ENCODE measurements at places on chromosomes 2 and 18.

GRCh38 chr2:28647682-28648081 is 103.9 kb upstream of the PPP1CB start:
- no peak for DNase-seq

GRCh38 chr2:168159754-168160585 is 87.4 kb downstream of the STK39 start:
- DNase-seq: no peak

GRCh38 chr2:240558236-240558761 is 511 bp upstream of the ANKMY1 start:
- DNase-seq: no peak

DNA sequence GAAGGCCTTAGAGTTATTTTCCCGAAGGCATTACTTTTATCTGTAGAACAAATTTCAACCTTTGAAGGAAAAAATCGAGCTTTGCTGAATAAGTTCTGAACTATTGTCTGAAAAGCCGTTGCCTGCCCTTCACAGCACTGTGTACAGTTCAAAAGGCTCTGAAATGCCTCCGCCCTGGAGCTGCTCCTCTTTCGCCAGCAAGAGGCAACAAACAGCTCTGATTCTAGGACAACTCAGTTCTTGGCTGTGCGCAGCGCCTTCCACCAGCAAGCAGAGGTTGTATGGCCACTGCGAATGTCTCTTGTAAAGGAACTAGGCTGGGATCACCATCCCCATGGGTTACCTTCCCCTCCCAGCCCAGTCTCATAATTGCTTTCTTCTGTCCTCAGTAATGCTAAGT is 308.5 kb downstream of the GBX2 start:
- no peak for DNase-seq

DNA sequence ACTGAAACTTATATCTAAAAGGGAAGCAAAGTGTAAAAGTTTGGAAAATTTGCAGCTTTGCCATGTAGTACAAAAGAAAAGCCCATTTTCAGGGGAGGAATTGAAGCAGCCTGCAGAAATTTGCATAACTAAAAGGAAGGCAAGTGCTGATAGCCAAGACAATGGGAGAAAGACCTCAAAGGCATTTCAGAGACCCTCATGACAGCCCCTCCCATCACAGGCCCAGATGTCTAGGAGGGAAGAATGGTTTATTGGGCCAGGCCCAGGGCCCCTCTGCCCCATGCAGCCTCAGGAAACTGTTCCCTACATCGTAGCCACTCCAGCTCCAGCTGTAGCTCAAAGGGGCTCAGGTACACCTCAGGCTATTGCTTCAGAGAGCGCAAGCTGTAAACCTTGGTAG is 14.4 kb upstream of the WDR75 start:
- no peak for DNase-seq

DNA sequence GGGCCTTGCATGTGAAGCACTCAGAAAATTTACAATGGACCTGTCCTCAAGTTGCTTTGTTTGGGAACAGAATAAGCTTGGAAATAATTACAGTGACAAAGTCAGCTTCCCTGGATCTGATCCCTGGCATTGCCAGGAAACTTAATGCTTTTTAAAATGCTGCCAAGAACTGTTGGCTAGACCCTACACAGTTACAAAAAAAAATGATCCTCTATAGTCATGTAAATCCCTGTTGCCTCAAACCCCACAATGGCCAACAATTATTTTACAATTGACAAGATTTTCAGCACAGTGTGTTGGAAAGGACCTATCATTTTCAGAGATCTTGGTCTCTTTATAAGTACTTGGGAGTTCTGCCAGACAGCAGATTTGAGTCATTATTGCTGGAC is 470.4 kb upstream of the ACVR2A start:
- no peak for DNase-seq

DNA sequence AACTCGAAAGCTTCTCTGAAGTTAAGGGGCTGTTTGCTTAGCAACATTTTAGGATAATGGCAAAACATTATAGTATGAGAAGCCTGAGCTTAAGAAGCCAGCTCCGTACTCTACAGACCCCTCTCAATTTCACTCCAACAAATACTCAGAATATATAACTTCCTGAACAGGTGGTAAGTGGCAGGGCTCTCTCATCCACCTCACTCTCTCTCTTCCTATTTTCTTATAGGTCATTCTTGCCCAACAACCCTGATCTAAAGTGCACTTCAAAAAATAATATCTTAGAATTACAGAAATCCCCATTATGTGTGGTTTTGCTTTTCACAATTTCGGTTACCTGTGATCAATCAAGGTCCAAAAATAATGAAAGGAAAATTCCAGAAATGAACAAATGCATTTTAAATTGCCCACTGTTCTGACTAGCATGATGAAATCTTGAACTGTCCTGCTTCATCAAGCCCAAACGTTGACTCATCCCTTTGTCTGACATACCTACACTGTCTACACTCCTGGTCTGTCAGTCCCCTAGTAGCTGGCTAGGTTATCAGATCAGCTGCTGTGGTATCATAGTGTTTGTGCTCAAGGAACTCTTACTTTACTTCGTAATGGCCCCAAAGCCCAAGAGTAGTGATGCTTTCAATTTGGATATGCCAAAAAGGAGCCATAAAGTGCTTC is 122.8 kb upstream of the COL5A2 start:
- DNase-seq: no peak

DNA sequence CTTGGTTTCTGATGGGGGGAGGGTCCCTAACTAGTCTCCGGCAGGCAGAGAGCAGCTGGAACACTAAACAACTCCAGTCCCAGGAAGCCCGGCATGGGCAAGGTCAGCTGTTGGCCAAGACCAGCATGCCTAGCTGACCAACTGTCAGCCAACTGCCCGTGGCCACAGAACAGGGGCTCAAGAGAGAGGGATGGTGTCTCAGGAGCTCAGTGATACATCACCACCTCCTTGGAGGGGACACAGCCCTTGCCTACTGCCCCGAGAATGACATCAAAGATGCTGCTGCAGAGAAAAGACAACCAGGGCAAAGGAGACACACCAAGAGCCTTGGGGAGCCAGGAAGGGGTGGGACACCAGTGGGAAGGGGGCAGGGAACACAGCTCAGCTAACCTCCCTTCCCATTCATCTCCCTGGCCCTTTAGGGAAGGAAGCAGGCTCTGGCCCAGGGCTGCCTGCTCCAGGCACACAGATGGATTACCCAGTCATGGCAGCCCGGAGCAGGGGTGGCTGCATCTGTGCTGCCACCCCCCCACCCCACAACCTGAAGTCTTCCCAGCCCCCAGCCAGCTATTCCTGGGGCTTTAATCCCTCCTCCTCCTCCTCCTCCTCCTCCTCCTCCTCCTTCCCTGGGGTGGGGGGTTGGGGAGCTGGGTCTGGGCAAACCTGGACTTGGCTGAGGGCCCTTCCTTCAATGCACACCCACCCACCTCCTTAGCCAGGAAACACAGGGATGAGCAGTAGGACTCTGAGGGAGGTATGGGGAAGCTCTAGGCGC is 1.9 kb downstream of the BIN1 start:
- no peak for DNase-seq

DNA sequence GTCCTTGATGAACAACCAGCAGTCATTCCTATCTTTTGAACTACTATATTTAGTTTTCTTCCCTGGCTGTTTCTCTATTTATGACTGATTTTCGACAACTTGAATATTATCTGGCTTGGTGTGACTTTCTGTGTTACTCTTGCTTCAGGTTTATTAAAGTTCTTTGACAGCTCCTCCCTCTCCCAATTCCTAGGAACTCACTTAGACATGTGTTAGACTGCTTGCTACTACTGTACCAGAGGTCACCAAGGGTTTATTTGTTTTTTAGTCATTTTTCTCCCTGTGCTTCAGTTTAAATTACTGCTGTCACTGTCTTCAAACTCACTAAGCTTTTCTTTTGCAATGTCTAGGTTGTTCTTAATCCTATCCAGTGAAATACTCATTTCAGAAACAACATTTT is 90.5 kb downstream of the TMEM131 start:
- no peak for DNase-seq

- peak; percentile 69 for DNase-seq
Observed at GRCh38 chr2:237744613-237745249, 53.8 kb upstream of the RBM44 start.

DNA sequence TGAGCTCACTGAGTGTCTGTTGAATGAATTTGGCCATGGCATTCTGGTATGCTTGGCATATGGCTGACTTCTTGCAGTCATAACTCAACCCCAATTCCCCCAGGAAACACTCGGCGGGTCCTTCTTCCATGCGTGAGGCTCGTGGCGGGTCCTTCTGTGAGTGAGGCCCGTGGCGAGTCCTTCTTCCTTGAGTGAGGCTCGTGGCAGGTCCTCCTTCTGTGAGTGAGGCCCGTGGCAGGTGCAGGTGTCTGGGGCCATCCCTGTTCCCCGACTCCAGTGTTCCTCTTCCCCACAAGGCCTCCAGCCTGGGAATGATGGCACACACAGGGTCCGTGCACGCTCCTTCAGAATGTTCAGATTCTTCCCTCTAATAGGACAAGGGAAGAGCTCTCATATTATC is 169.0 kb downstream of the EIPR1 start:
- DNase-seq: no peak

DNA sequence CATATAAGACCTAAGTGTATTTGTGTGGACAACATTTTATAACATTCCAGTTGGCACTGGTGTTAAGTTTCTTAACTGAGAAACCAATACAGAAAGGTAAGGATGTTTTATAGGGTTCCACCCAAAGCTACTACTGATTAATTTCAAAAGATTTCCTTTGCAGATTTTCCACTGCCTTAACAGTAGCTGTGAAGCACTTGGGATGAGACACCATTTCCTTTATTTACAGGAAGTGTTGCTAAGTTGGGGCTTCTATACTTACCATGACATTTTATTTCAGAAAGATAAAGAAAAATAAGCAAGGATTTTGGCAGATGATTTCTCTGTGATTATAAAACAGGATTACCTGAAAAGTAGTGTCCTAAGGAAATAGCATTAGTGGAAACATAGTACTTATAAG is 234.3 kb downstream of the CALCRL start:
- DNase-seq: no peak

- DNase-seq: no peak
Observed at GRCh38 chr2:125312342-125312741, 1287.3 kb downstream of the CNTNAP5 start.

GRCh38 chr2:197828464-197829135 is 24.2 kb downstream of the PLCL1 start:
- DNase-seq: no peak

GRCh38 chr2:65432227-65433190 is at the start of gene SPRED2:
TSS of gene SPRED2 (minus strand) at chr2:65432599. CDS start at chr2:65431987, 612 bp downstream.
- DNase-seq: no peak

- no peak for DNase-seq
Observed at GRCh38 chr2:207283356-207283755, 117.6 kb upstream of the KLF7 start.

- no peak for DNase-seq
Observed at GRCh38 chr2:228600265-228600664, 418.8 kb upstream of the SPHKAP start.

GRCh38 chr2:166351319-166351718 is 24.4 kb downstream of the SCN9A start:
- no peak for DNase-seq

- DNase-seq: no peak
Observed at GRCh38 chr2:65204461-65205210, 23.0 kb upstream of the ACTR2 start.

DNA sequence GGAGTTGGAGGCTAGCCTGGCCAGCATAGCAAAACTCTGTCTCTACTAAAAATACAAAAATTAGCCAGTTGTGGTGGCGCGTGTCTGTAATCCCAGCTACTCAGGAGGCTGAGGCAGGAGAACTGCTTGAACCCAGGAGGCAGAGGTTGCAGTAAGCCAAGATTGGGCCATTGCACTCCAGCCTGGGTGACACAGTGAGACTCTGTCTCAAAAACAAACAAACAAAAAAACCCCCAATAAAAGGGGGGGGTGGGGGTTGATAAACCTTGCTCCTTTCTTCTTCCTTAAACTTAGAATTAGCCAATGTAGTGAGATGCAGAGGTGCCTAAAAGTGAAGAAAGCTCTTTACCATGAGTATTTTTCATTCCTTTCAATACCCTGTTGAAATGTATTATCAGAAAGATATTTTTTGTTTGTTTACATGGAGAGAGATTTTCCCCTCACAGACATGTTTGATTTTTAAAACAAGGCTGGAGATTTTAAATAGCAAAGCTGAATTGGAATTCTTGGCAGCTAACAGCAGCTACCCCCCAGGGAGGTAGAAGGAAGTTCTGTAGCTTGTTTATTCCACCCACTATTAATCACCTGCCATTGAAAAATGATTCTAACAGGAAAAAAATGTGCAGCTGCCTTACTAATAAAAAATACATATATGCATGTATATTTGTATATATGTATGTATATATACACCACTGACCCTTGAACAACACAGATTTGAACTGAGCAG is 48.6 kb downstream of the GYPC start:
- DNase-seq: no peak

- DNase-seq: no peak
Observed at GRCh38 chr2:219650426-219651248, 23.2 kb downstream of the SLC4A3 start.

DNA sequence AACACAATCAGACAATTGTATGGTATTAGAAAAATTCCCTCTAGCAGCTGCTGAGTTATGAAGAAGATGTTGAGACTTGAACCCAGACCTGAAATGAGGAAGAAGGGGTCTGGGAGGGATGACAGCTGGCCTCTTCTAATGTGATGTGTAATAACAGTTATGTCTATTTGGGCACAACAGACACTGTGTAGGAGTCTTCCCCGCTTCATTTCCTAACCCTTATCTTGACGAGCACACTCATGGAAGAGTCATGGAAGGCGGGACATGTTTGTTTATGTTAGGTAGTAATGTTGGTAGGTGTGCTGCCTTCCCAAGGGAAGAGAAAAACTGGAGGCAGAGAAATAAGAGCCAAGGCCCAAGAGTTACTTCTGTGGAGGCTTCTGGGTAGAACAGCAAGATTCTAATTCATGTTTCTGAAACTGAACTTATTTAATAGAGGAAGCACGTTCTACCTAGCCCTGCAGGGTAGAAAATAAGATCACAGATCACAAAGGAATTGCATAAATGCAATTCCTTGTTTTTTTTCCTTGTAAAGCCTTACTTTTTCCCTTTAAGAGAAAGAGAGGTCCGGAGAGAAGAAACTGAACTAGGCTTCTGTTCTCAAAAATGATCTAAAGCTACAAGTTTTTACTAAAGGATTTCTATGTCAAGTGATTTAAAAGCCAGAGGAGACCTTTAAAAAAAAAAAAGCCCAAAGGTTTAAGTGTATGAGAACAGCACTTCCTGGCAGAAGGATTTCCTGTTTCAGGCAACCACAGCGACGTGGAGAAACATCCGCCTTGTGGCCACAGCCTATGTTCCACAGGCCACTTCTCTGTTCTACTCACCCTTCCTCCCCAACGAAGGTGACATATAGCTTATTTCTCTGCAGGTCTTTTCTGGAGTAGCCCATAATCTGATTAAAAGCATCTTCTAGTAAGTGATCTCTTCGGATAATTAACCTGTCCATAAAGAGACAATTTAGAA is 68.5 kb upstream of the STK17B start:
- DNase-seq: no peak

All from activated CD8-positive, alpha-beta memory T cell treated with anti-CD3 and anti-CD28 coated beads for 48 hours (primary cell).